ENCODE measurements at places on chromosomes 6 and 20.
A peak's percentile ranks its signal among the peaks of the same experiment; 100 is the strongest.

GRCh38 chr6:154341871-154342270, 14.7 kb downstream of the IPCEF1 start:
- DNase-seq, result no peak

- DNase-seq, result no peak
Measured at GRCh38 chr6:166752097-166752496, 125.0 kb upstream of the RPS6KA2 start.

DNA sequence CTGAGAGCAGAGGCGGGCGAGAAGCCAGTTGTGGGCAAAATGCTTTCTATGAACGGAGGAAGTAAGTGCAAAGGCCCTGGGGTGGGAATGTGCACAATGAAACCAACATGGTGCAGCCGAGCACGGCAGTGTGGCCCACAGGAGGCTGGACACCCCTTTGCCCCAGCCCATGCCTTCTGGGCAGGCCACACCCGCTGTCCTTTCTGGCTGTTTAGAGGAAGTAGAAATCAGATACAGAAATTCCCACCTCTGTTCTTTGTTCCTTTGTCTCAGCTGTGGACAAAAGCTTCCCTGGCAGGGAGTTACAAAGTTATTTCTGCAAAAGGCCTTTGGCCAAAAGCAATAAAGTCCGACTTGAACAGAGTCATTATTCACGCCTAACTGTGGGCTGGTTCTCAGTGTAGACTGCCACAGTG, 11.9 kb downstream of the SULF2 start:
- no peak for DNase-seq

- no peak for DNase-seq
Measured at GRCh38 chr6:160421854-160422253, 73.7 kb downstream of the SLC22A3 start.

DNA sequence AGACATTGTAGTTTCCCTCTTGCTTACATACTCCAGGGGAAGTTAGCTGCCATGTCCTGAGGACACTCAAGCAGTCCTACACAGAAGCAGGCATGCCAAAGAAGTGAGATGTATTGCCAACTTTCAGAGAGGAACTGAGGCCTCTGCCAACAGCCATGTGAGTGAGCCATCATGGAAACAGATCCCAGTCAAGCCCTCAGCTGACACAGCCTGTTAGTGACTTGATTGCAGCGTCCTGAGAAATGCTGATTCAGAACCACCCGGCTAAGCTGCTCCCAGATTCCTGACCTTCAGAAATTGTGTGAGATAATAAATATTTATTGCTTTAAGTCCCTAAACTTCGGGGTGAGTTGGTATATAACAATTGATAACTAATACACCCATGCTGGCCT, 38.1 kb downstream of the GSTA2 start:
- no peak for DNase-seq

DNA sequence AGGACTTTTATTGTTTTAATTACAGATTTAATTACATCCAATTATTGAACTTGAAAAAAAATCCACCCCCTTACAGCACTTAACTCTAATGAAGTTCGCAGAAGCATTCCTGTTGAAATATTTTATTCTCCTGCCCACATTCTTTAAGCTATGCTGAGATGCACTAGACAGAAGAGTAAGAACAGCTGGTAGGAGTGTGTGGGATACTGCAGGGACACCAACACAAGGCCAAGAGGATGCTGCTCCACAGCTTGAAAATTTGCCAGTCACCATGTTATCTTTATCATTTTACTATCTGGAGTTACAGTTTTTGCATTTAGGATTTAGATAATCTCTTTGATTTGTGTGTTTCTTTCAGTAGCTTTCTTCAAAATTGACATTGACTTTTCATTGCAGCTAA, 180.7 kb downstream of the EPHA7 start:
- DNase-seq, result no peak

DNA sequence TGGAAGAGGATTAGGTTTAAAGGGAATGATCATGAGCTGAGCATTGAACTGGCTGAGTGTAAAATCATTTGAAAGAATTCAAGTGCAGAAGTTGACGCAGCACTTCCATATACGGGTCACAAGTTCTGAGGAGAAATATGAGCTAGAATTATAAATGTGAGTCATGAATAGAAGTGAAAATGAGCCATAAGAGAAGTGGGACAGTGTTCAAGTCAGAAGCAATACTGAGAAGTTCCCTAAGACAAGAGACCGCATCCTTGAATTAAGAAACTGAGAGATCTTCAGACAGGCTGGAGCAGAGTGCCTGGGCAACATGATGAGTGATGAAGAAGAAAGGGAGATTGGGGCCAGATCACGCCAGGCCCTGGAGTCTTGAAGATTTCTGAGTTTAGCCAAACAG, 209.7 kb downstream of the TBX18 start:
- DNase-seq, result no peak

- DNase-seq, result peak; percentile 12
Measured at GRCh38 chr6:43608310-43608763, 20.7 kb downstream of the GTPBP2 start.

DNA sequence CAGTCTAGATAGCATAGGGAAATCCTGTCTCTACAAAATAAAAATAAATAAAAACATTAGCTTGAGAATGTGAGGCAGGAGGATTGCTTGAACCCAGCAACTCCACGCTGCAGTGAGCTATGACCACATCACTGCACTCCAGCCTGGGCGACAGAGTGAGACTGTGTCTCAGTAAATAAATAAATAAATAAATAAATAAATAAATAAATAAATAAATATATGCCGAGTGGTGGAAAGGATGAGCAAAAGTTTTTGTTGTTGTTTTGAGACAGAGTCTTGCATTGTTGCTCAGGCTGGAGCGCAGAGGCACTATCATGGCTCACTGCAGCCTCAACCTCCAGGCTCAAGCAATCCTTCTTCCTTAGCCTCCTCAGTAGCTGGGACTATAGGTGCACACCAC, 53.4 kb downstream of the TFAP2A start:
- no peak for DNase-seq

- no peak for DNase-seq
Measured at GRCh38 chr6:34067814-34068213, 78.1 kb downstream of the GRM4 start.

DNA sequence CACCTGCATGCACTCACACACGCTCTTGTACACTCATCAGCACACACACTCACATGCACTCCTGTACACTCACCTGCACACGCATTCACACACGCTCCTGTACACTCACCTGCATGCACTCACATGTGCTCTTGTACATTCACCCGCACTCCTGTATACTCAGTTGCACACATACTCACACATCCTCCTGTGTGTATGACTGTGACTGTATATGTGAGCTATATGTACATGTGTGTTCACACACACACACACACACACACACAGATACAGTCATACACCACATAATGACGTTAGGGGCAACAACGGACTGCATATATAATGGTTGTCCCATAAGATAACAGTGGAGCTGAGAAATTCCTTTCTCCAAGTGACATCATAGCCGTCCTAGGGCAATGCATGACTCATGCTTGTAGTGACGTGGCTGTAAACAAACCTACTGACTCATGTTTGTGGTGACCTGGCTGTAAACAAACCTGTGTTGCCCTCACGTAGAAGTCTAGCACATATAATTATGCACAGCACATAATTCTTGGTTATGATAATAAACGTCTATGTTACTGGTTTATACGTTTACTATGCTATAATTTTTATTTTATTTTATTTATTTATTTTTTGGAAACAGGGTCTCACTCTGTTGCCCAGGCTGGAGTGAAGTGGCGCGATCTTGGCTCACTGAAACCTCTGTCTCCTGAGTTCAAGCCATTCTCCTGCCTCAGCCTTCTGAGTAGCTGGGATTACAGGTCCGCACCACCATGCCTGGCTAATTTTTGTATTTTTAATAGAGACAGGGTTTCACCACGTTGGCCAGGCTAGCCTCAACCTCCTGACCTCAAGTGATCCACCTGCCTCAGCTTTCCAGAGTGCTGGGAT, 22.8 kb upstream of the TAF4 start:
- no peak for DNase-seq

GRCh38 chr6:119187596-119187995, 109.1 kb upstream of the FAM184A start:
- no peak for DNase-seq

GRCh38 chr6:148521158-148521557, 178.5 kb downstream of the SASH1 start:
- no peak for DNase-seq

GRCh38 chr6:54621285-54621684, 225.3 kb upstream of the FAM83B start:
- no peak for DNase-seq

- DNase-seq, result no peak
Measured at GRCh38 chr6:117958536-117958935, 51.5 kb downstream of the SLC35F1 start.

DNA sequence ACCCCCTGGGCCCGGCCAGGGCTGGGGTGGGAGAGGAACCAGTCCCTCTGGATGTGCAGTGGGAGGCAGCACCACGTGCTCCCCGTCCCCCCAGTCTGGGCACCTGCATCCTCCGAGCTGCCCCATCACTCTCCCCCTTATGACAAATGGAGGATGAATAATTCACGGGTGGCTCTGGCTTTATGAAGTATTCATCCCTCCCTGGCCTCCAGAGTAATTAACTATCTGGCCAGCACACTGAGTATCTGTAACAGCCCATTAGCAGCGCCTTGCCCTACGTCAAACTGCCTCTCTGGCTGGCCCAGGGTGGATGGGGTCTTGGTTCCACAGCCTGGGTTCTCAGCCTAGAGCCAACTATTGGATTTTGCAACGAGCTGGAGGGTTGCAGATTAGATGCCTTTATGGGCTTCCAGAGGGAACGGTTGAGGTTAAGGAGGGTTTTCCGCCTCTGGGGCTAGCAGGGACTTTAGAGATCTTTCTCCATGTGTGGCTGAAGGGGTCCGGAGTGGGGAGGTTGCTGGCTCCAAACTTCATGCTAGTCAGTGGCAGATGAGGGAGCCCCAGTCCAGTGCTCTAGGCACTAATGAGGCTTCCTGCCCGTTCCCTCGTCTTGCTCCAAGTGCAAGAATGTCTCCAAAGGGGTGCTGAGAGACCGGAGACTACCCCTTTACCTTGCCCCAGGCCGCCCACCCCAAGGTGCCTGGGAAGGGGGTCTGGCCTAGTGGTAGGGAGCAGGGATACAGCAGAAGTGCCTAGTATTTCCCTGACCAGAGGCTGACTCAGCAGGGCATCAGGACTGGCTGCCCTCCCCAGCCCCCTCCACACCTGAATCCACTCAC, 53.5 kb upstream of the MLN start:
- DNase-seq, result no peak

- DNase-seq, result no peak
Measured at GRCh38 chr20:25025986-25026605, 31.8 kb downstream of the ACSS1 start.

DNA sequence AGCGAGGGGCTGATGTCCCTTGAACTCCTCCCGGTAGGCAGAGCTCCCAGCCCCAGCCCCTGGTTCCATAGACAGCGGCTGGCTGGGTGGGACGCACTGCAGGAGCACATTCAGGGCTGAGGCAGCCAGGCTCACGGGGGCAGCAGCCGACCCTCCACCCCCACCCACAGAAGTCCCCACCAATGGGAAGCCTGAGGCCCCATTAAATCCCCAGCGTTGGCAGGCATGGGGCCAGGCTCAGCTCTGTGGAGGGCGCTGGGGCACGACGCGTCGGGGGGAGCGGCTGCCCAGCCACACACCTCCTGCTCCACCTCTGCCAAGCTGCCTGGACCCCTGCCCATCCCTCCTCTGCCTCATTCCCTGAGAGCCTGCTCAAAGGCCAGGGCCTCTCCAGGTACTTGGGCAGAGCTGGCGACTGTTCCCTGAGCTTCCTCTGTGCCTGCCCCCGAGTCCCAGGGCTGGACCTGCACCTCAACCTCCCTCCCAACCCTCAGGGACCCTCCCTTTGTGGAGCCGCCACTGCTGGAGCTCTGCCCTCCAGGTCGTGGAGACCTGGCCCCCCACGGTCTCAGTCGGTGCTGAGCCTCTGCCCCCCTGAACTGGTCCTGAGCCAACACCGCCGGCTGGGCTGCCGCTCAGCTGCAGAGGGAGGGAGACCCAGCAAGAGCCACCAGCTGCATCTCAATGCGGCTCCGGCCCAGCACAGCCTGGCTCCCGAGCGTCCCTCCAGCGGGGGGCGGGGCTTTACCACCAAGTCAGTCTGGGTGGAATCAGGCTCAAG, 9.1 kb downstream of the CHRNA4 start:
- no peak for DNase-seq

DNA sequence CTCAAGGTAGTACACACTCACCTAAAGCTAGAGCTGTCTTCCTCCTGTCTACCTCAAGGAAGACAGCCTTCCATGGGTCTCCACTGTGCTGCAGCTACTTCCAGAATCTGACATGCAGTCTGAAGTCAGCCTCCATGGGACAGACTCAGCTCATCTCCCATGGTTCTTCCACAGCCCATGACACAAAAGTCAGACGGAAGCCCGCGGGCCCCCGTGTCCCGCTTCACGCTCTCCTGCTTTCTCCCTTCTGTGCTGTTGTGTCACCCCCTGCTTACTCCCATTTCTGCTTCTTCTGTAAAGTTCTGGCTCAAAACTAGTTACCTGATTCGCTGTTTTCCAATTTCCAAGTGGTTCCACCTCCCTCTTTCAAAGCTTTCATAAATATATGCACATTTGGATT, 184.5 kb downstream of the SYNE1 start:
- no peak for DNase-seq

DNA sequence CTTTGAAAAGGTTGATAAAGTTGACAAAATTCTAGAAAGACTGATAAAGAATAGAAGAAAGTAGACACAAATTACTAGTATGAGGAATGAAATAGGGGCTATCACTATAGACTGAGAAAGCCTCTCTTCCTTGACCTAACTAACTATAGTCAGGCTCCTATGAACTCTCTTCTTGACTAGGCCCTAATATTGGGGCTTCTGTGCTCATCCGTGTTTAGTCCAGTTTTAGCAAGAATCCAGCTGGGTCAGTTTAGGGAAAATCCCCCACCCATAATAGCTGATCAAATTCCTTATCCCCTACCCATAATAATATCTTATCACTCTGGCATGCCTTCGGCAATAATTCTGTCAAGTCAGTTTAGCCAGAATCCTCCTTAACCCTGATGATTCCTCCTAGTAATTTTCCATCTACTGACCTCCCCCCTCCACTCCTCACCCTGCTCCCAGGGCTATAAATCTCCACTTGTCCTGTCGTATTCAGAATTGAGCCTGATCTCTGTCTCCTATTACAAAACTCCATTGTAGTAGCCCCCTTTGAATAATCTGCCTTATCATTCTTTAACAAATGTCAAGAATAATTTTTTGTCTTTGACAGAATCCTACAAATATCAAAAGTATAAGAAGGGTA, 138.1 kb downstream of the TFAP2A start:
- no peak for DNase-seq

GRCh38 chr20:51953731-51954340, 151.5 kb upstream of the SALL4 start:
- DNase-seq, result no peak

- DNase-seq, result no peak
Measured at GRCh38 chr6:41894366-41895299, 542 bp downstream of the USP49 start.

GRCh38 chr20:59939052-59939878, 840 bp downstream of the PPP1R3D start:
- no peak for DNase-seq

- no peak for DNase-seq
Measured at GRCh38 chr6:149211046-149211571, 106.4 kb upstream of the TAB2 start.

DNA sequence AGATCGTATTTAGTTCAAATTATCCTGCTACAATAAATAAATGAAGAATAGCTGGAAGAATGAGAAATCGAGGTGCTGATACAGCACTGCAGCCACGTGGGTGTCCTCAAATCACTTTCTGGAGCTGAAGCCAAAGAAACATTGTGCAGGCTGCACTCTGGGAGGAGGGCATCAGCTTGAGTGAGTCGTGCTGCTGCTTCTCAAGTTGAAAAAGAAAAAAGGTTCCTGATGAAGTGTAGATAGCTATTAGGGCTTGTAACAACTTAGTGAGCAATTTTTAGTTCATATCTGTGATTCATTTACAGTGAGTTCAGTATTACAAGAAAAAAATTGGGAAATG, 40.5 kb downstream of the DSE start:
- no peak for DNase-seq
